ENCODE measurements at places on chromosomes 16 and 17. TPM values are rescaled to one million over a fixed set of nuclear protein-coding genes. Genes with fewer than 3 reads are reported as not detected.
A peak's percentile ranks its signal among the peaks of the same experiment; 100 is the strongest.

DNA sequence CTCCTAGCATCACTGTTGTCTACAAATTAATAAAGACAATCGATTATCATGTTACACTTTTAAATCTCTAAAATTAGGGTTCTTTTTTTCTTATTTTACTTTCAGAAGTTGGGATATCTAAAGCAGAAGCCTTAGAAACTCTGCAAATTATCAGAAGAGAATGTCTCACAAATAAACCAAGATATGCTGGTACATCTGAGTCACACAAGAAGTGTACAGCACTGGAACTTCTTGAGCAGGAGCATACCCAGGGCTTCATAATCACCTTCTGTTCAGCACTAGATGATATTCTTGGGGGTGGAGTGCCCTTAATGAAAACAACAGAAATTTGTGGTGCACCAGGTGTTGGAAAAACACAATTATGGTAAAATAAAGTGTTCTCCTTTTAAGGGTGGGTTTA is 2.4 kb downstream of the RAD51C start:
- H3K36me3 ChIP-seq, result no peaks in the 10 kb centered on the region
- no peak for DNase-seq
- H3K4me3 ChIP-seq, result no peak overlapping the region
- H3K27ac ChIP-seq, result no peak overlapping the region
- H3K4me1 ChIP-seq, result peaks cover 23% of the 10 kb centered on the region

- H3K4me3 ChIP-seq, result no peak overlapping the region
- H3K36me3 ChIP-seq, result no peaks in the 10 kb centered on the region
- no peak for DNase-seq
- H3K27ac ChIP-seq, result no peak overlapping the region
Observed at GRCh38 chr16:10862438-10862837, 14.6 kb upstream of the CIITA start.

GRCh38 chr16:23836404-23837311 is 875 bp downstream of the PRKCB start:
- H3K4me1 ChIP-seq, result peaks cover 55% of the 10 kb centered on the region
- peak; percentile 40 for DNase-seq
- peaks cover 5% of the 10 kb centered on the region for H3K36me3 ChIP-seq
- peak overlapping the region; percentile 97 for H3K27ac ChIP-seq
- peak overlapping the region; percentile 100 for H3K4me3 ChIP-seq
- no peaks in the 10 kb centered on the region for H3K27me3 ChIP-seq

- no peak overlapping the region for H3K27ac ChIP-seq
- H3K36me3 ChIP-seq, result no peaks in the 10 kb centered on the region
- no peak overlapping the region for H3K4me3 ChIP-seq
- no peaks in the 10 kb centered on the region for H3K27me3 ChIP-seq
- no peak for DNase-seq
- peaks cover 20% of the 10 kb centered on the region for H3K4me1 ChIP-seq
Observed at GRCh38 chr17:74875155-74875976, 2.6 kb upstream of the FDXR start.

The SP6 gene
- total RNA-seq, result 0.21 TPM

The P2RX1 gene
- total RNA-seq, result 15.0 TPM

The RNF43 gene
- total RNA-seq, result 0.94 TPM

The KRT31 gene
- total RNA-seq, result not detected

All from T-helper 17 cell (primary cell).